ENCODE measurements at places on chromosomes 12 and 14.

DNA sequence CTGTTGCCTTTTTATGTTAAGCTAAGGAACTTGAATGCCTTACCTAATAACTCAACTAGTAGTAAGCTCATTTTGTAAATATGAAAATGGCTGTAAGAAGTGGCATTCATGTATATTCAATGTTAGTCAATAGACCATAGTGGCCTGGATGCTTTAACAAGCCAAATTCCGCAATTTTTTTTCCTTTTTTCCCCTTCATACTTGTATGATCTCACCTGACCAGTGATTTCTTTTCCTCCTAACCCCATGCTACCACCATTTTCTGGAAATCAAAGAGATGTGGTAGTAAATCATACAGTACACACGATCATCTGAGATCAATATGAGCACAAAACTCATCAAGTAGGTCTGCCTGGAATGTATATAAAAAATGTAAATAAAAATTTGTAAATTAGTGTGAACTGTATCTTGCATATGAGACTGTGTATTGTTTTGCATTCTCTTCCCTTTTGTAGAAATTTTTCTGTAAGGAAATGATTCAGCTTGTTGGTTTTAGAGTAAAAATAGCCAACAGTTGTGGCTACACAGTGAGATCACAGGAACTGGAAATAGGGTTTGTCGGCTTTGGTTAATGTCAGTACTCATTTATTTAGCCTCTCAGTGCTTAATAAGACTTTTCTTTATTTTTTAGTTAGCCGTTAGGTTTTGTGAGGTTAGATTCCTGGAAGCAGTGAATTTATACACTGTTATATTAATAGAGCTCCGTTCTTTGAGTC, 62.5 kb downstream of the ETNK1 start:
- no peak for DNase-seq

GRCh38 chr12:50728417-50728816, 35.5 kb upstream of the ATF1 start:
- no peak for DNase-seq

DNA sequence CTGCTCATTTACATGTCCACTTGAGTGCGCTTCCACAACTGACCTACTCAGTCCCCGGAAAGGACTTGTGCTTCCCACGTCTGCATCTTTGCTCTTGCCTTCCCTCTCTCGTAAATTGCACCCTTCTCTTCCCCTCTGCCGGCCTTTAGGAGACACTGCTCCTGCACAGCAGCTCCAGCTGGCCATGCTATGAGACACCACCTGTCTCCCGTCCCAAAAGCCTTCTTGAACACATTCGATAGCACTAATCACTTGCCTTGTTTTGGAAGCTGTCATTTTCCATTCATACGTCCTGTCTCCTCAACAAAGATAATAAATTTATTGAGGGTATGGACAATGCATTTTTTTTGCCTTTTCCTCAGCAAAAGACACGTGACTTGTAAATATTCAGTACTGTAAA, 15.7 kb upstream of the KCNA1 start:
- no peak for DNase-seq

GRCh38 chr14:21090940-21091663, 7.4 kb downstream of the ZNF219 start:
- DNase-seq = no peak

DNA sequence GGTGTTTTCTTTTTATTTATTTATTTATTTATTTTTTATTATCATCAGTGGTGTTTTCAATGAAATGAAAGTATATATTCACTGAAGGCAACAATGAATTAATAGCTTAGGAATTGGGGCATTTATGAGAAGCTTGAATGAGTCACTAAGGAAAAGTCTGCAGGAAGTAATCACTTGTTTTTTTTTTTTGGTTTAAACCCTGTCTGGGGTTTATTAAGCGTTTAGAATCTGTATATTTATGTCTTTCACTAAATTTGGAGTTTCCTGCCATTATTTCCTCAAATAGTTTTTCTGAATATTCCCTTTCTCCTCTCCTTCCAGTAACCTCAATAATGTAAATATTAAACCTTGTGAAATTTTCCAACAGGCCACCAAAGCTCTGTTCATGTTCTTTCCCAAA, 85.5 kb downstream of the TESC start:
- DNase-seq = no peak

DNA sequence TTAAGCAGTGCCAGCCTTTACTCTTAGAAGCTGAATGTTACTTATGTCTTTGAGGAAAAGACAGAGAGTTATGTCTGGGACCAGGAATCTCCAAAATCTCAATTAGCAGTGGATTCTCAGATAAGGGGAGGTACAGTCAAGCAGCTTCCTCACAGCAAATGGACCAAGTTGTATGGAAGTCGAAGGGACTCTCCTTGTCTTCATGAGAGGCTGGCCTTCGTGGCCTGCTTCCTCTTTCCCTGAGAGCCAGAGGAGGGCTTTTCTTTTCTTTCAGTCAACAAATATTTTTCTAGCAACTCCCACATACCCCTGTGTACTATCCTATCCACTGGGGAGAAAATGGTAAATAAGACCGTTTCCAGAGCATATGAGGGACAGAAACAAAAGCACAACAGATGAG, 6.6 kb upstream of the WNT5B start:
- DNase-seq = no peak

- DNase-seq = no peak
Measured at GRCh38 chr14:103892247-103892646, 36.0 kb upstream of the TDRD9 start.

GRCh38 chr14:29743531-29743930, 184.1 kb downstream of the PRKD1 start:
- no peak for DNase-seq

DNA sequence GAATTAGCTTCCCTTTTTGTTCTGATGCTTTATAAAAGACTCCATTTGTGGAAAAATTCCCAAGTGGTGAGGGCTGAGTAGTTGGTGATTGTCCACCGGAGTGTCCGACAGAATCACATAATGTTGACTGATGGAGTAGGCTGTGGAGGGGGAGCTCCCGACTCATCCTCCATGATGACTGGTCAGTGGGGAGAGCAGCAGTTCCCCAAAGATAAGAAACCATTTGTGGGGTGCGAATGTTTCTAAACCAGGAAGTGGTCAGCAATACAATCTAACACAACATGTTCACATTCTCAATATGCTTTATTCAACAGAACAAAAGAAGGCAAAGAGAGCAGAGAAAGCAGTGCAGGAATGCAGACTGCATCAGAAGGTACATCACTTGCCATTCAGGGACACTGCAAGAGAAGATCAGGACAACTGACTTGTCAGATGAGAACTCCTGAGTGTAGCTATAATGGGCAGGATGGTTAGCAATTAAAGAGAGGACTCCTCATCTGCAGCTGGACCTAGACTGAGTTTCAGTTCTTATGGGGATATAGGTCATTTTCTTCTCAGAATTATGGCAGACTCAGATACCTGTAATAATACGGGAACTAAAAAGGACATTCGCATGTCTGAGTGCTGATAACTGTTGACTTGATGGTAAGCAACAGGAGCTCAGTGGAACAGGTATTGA, 5.4 kb downstream of the KRT6B start:
- no peak for DNase-seq

DNA sequence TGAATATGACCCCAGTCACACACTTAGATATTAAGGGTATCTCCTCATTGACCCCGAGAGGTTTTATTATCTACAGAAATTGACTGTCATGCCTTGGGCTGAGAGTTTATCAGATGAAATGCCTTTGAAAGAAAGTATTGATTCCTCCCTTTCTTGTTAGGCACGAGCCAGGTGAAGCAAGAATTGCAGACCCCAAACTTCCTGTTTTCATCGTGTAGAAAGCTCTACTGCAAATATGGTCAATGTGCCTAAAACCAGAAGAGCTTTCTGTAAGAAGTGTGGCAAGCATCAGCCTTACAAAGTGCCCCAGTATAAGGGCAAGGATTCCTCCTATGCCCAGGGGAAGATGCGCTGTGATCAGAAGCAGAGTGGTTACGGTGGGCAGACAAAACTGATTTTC, 143.9 kb upstream of the FUT8 start:
- no peak for DNase-seq

- no peak for DNase-seq
Measured at GRCh38 chr12:65204886-65205525, 35.6 kb downstream of the LEMD3 start.

DNA sequence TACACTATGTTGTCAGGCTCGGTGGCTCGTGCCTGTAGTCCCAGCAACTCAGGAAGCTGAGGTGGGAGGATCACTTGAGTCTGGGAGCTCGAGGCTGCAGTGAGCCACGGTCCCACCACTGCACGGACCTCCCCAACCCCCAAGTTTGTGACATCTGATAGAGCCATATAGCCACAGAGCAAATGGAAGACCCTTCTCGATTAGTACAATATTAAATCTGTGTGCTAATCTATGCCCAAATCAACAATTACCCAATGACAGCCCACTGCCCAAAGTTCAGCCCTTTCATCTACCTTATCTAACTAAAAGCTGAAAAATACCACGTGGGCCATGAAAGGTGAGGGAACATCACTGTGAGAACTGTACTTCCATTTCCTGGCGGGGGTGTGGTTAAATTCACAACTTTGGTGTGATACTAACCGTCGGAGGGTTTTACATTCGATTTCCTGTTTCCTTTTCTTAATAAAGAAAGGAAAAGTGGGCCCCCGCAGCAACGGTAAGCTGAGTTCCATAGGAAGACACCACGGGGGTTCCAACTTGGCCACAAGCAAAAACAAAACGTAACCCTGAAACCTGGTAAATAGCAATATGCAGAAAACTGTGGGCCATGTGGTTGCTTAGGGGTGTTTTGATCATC, 31.2 kb upstream of the FOS start:
- peak; percentile 51 for DNase-seq

- no peak for DNase-seq
Measured at GRCh38 chr12:90013409-90013808, 304.8 kb upstream of the ATP2B1 start.

DNA sequence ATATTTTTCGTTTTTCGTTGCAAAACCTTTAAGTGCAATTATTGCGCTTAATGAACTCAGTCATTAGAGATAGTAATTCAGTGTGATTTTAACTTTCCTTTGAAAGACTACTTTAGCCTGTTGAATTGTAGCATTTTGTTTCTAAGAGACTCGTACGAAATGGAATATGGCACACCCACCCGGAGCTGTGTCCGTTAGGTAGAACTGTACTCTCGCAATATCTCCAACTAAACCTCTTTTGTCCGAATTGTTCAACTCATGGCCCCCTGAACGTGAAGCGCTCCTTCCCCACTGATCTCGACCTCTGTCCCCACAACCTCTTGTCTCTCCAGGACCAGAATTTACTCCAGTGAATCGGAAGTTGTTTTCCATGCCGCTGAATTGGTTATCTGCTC, 800 bp downstream of the PCNX4 start:
- DNase-seq = no peak

DNA sequence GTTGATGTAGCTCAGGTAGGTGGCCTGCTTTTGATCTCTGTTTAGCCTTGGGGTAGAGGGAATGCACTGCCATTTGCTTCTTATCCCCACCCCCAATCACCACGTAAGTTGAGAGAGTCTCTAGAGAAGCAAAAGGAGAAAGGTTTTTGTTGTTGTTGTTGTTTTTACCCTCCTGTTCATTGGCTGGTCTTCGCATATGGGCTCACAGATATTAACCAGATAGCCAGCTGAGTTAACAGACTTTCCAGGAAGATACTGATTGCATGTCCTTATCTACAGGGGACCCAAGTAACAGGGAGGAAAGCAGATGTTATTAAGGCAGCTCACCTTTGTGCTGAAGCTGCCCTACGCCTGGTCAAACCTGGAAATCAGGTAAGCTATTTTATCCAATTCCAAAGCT, 2.9 kb downstream of the PA2G4 start:
- no peak for DNase-seq

DNA sequence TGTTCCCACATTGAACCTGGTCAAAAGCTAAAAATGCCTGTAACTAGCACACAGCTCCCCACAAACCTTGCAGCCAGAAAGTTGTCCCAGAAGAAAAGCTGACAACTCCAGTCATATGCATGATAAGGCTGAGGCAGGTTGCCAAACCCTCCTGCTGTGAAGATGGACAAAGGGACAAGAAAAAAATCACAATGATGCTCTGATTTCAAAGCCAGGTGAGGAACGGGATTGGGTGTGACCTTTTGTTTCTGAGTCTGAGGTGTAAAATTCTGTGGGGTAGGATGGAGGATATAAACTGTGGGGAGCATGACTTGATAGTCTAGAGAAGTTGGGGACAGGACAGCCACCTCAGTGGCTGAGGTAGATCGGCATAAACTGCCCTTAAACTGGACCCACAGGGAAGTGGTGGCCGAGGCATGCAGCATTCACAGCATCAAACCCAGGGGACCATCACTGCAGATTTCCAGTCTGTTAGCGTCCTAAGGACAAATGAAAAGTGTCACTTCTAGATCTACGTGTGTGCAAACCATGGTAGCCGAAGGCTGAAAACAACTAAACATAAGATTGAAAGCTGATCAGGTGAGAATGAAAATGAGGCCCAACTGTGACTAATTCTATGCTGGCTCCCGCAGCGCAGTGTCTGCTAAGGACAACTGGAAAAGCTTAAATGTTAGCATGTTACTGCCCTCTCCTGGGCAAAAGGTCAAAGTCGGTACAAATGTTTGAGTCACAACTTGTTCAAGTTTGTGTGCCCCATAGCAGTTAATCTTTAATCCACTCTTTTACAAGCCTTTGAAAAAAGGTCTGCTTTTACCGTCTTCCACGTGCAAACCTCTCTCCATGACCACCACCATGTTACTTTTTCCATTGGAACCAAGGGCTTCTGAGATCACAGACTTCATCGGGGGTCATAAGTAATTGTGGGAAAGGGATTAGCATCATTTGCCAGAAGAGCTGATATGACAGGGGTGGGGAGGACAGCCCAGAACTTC, 39.8 kb downstream of the GRIN2B start:
- no peak for DNase-seq

GRCh38 chr14:61266436-61266835, 14.7 kb downstream of the TMEM30B start:
- DNase-seq = no peak

GRCh38 chr12:101051151-101051550, 158.9 kb downstream of the SLC5A8 start:
- no peak for DNase-seq

DNA sequence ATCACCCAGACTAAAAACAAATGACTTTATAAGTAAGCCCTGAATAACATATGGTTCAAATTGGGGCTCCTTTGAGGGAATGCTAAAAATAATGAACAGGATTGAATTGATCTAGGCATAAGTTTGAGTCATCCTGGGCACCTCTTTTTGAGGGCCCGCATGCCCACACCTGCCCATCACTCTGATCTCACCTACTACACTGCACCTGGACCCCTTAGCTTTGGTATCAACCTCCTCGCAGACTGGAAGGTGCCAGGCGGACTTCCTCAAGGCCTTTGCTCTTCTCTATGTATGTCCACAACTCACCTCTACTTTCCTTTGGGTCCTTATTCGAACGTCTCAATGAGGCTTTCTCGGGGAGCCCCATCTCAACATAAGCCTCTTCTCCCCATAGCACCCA, 17.2 kb downstream of the NTN4 start:
- no peak for DNase-seq

- no peak for DNase-seq
Measured at GRCh38 chr12:26150736-26151450, 26.1 kb upstream of the BHLHE41 start.

Measured in stimulated activated CD4-positive, alpha-beta T cell treated with anti-CD3 and anti-CD28 coated beads, Interleukin-12 subunit alpha, Interleukin-12 subunit beta, amount 100 ng/mL, for 4 hours (primary cell).